ENCODE measurements at places on chromosomes 6 and 20.

GRCh38 chr20:50192364-50193198, 2.0 kb downstream of the CEBPB start:
- DNase-seq: peak; percentile 71

DNA sequence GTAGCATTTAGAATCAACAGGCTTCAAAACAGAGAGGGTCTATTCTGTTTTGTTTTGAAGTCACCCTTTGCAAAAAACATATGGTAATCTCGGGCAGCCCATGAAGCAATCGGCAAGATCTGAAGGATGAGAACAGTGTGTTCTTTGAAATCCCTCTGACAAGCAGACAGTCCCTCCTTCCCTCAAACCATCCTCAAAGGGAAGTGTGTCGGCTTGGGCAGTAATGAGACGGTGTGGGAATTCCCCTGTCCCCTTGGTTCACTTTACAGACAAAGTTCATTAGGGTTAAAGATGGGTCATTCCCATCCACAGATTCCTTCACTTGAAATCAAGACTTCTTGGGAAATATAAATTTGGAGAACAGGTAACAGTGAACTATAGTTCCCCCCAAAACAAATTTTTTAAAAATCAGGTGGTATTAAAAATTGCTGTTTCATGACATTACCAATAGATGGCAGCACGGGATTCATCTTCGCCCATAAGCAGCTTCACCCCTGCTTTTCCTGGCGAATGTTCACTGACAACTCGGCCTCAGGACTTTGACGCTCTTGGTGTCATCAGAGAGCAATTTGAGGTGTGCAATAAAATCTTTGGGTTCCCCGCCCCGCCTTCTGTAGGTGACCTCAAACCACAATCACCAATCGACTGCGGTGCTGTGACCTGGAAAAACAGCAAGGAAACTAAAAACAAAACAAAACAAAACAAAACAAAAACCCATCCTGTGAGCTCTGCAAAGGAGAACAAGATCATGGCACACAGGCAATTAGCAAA, 159.3 kb upstream of the TNFAIP3 start:
- peak; percentile 59 for DNase-seq

GRCh38 chr6:12516070-12516469, 200.5 kb upstream of the PHACTR1 start:
- DNase-seq: no peak

DNA sequence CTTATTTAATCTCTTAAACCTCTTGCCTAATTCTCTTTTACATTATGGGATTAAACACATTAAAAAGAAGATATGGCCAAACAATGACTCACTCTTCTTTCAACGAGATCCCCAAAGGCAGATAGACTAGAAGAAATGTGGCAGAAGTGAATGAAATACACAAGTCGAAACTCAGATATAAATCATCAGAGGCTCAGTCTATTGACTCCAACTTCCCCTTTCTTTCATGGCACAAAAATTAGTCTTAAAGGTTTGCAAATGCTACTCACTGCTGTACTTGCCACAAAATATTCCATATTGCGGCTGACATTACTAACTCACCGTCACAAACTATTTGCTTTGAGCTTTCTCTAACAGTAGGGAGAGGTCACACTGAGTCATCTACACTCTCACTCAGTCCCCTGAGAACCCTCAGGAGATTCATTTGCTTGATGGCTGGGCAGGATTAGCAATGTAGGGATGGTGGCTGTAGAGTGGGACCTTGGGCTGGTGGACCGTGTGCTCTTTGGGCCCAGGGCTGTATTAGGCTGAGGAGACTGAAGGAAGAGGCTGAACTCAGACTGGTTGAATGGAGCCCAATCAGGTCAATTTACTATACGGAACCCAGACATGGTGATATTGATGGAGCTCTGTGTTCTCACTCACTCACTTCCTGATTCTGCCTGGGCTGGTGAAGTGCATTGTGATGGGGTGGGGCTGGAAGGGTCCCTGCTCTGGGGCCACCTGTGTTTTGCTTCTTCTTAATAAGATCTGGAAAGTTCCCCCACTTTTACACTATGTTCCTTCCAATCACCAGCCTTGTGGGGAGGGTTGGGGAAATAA, 42.8 kb upstream of the UBR2 start:
- no peak for DNase-seq

- DNase-seq: no peak
Observed at GRCh38 chr6:159169193-159169555, at the start of gene FNDC1. TSS of gene FNDC1 (plus strand) at chr6:159169400. CDS start at chr6:159169597, 197 bp downstream.

GRCh38 chr20:19478320-19478895, 266.0 kb downstream of the SLC24A3 start:
- no peak for DNase-seq

DNA sequence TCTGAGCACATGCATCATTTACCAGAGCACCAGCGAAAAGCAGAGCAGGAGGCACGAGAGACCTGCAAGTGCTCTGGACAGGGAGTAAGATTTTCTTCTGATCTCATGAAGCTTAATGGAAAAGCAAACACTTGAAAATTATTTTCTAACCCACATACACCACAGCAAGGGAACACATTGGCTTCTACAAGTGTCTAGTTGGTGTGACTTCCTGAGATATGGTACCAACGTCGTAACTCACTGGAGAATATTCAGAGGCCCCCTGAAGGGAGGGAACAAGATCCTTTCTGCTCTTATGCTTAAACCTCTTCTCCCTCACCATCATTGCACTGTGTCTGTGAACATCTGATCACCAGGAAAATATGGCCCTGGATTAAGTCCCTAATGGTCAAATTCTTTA, 48.6 kb downstream of the PSMB1 start:
- no peak for DNase-seq

- DNase-seq: no peak
Observed at GRCh38 chr6:35105078-35105477, 36.1 kb downstream of the TCP11 start.

- no peak for DNase-seq
Observed at GRCh38 chr6:75751443-75751842, 2.4 kb downstream of the MYO6 start.

DNA sequence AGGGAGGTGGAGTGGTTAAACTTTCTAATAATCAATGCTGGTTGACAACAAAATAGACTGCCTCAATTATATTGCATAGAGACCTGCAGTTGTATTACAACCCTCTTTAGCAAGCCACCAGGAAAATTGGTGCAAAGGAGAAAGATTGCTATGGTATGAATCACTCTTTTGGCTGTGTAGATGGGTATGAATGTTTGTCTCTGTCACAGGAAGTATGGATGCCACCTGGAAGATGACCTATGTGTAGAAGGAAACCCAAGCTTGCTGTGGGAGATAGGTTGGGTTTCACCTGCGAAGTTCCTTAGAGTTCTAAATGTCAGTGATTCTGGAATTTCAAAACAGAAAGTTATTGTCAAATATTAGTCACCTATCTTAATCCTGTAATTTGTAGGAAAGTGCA, 134.6 kb downstream of the SOBP start:
- no peak for DNase-seq

GRCh38 chr6:39221779-39222641, 7.3 kb downstream of the KCNK5 start:
- no peak for DNase-seq

- DNase-seq: no peak
Observed at GRCh38 chr6:52139985-52140680, 46.0 kb upstream of the IL17A start.

GRCh38 chr6:38723783-38724182, 8.7 kb downstream of the DNAH8 start:
- DNase-seq: no peak

- DNase-seq: no peak
Observed at GRCh38 chr6:95489185-95489863, 88.0 kb upstream of the MANEA start.

Data from stimulated activated CD4-positive, alpha-beta T cell treated with anti-CD3 and anti-CD28 coated beads, Interleukin-15, amount 100 ng/mL, for 1 hour (primary cell).